Stimulated activated CD4-positive, alpha-beta T cell treated with anti-CD3 and anti-CD28 coated beads, TNF-alpha, amount 100 ng/mL, for 24 hours (primary cell): ENCODE measurements at places on chromosomes 11 and 22.

DNA sequence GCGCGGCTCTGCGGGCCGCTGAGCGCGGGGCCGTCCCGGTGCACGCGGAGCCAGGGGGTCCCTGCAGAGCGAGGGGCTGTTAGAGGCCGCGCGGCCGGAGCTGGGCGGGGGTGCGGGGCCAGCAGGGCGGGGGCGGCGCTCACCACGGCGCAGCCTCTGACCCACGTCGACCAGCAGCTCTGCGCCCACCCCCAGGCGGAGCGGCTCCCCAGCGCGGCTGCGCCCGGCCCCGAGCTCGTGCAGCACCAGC lies 385 bp upstream of the SCO2 start:
- DNase-seq = no peak

- DNase-seq = no peak
Observed at GRCh38 chr11:120248551-120249278, 8.8 kb downstream of the POU2F3 start.

GRCh38 chr11:77474684-77475060 lies 778 bp upstream of the PAK1 start:
- DNase-seq = no peak

- DNase-seq = no peak
Observed at GRCh38 chr11:94129512-94130297, 1.1 kb downstream of the PANX1 start.

- no peak for DNase-seq
Observed at GRCh38 chr11:35016916-35017315, 100.5 kb downstream of the PDHX start.

DNA sequence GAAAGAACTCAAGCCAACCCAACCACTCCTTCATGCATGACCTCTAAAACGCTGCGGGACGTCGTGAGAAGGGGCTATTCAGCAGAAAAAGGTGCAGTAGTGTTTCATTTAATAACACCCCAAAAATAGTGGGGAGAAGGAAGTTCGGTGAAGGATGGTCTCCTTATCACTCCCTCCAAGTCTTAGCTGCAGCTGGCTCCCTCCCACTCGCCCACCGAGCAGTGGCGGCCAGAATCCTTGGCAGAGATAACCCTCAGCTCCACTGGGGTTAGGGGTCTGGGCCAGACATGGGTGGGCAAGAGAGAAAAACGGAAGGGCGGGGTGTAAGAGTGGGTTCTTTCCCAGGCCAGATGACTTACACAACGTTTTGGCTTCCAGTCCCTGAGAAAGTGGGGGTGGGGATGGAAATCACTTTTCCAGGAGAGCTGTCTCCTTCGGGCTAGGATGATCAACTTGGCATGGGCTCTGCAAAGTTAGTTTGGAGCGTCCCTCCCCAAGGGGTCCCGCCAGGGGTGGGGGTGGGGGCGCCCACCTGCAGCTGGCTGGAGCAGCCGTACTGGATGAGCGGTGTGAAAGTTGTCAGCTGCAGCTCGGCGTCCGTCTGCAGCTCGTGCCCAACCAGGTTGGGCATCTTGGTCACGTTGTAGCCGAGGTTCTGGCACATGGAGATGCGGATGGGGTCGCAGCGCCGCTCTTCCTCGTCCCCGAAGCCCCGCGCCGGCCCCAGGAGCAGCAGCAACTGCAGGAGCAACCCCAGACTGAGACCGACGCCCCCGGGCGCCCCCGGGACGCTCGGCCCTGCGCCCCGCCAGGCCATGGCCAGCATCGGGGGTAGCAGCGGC lies 705 bp downstream of the FZD4 start:
- no peak for DNase-seq

- DNase-seq = no peak
Observed at GRCh38 chr11:45799562-45799961, 5.4 kb upstream of the SLC35C1 start.

DNA sequence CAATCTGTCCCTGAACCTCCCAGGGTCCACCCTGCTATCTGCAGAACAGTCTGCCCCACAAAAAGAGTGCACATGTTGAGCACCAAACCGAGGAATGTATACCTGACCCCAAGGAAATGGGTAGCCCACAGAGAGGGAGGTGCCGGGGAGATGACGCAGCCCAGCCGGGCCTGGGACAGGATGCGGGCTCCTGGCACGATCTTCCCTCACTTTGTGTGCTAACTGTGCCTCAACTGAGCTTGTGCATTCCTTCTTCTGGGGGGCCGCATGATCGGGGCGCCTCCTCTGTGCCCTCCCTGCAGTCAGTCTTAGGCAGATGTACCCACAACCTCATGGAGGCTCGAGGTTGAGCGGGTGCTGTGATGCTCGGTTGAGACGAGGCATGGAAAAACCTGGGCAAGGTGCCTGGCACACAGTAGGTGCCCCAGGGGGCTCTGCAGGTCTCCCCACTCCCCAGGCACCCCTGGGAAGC lies 2.4 kb downstream of the GAS2L1 start:
- no peak for DNase-seq

GRCh38 chr22:45210991-45211390 lies 29.7 kb downstream of the KIAA0930 start:
- no peak for DNase-seq

GRCh38 chr22:27905653-27906052 lies 13.4 kb downstream of the PITPNB start:
- no peak for DNase-seq

- DNase-seq = no peak
Observed at GRCh38 chr22:50435291-50436014, 39.4 kb downstream of the SBF1 start.

GRCh38 chr11:113493206-113493605 lies 18.0 kb upstream of the DRD2 start:
- no peak for DNase-seq

GRCh38 chr11:111684251-111684650 lies 81.9 kb downstream of the PPP2R1B start:
- DNase-seq = no peak

- DNase-seq = no peak
Observed at GRCh38 chr11:14622223-14622954, 21.2 kb upstream of the PDE3B start.

DNA sequence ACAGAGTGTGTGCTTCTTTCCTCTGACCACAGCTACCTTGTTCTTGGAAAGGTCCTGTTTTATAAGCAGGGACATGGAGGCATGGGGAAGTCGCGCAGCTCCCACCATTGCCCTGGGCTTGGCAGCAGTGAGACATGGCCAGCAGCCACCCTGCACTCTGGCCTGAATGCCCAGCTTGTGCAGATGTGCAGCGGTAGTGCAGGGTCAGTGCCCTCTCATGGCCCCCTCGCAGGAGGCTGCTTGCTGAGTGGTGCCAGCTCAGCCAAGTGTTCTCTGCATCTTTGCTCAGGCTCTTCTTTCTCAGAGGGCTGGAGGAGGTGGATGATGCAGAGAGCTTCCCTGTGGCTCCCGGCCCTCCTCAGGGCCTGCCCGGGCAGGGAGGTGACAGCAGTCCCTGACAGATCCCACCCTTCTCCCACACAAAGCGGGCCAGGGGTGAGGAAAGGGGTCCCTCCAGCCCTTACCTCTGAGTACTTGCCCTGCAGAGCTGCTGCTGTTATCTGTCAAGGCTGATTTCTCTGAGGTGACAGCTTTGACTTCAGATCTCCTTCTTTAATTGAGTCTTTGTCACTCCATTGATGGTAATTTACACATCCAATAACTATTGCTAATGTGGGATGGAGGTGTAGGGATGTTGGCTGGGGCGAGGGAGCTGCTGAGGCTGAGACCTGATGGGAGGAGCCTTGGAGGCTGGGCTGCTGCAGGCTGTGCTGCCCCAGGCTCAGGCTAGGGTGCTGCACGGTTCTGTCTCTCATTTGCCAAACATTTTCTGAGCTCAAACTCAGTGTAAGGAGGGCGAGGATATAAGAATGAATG lies 47.4 kb upstream of the B3GAT1 start:
- no peak for DNase-seq

DNA sequence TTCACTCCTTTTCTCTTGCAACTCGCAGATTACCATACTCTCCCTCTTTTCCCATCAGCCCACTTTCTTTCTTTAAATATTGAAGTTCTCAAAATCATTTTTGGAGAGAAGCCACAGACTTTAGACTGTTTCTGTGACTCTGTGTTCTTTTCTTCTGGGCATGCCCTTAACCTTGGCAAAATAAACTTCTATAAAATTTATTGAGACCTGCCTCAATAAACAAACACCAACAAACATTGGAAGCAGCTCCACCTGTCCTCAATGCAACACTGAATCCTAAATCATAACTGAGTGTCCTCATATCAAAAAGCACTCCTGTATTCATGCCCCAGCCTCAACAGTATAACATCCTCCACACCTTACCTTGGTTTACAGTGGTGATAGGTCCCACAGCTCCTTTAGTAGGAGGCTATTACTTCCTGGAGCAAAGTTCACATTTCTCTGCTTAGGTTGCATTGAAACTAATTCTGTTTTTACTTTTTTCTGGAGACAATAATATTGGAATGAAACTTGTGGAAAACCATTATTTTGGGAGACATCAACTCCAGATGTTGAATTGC lies 320.0 kb upstream of the LRRC4C start:
- DNase-seq = no peak

- DNase-seq = no peak
Observed at GRCh38 chr11:27211370-27212127, 151.5 kb downstream of the CCDC34 start.
